Lower lobe of right lung (tissue), 2 donors: ENCODE measurements at places on chromosomes 1 and 21. TPM values are rescaled to one million over a fixed set of nuclear protein-coding genes. Genes with fewer than 3 reads are reported as not detected.

DNA sequence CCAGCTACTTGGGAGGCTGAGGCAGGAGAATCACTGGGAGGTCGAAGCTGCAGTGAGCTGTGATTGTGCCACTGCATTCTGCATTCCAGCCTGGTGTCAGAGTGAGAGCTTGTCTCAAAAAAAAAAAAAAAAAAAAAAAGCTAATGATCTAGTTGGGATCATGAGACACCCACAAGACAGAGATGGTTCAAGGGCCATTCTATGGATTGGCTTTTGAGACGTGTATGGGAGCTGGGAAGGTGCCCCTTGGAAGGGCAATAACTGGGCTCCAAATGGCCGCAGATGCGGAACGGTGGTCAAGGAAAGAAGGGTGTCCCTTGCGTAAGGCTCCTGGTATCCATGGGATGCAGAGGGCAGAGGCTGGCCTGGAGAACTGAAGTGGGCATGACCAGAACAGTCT lies 6.8 kb upstream of the ADAM15 start:
- DNase-seq: no peak

DNA sequence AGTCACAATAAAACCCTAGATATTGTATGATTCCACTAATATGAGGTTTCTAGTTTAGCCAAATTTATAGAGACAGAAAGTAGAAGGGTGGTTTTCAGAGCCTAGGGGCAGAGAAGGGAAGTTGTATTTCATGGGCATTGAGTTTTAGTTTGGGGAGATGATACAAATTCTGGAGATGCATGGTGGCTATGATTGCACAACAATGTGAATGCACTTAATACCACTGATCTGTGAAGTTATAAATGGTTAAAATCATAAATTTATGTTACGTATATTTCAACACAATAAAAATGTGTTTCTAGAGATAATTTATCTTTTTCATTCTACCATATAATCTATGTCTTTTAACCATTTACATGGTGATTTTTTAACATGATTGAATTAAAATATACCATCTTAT lies 779.3 kb upstream of the BRINP3 start:
- DNase-seq: no peak

GRCh38 chr1:45507893-45508292 lies 7.8 kb downstream of the MMACHC start:
- no peak for DNase-seq

FAM167B gene
- total RNA-seq: 21.9 TPM
